ENCODE measurements at places on chromosomes 16 and 17.
A peak's percentile ranks its signal among the peaks of the same experiment; 100 is the strongest.

DNA sequence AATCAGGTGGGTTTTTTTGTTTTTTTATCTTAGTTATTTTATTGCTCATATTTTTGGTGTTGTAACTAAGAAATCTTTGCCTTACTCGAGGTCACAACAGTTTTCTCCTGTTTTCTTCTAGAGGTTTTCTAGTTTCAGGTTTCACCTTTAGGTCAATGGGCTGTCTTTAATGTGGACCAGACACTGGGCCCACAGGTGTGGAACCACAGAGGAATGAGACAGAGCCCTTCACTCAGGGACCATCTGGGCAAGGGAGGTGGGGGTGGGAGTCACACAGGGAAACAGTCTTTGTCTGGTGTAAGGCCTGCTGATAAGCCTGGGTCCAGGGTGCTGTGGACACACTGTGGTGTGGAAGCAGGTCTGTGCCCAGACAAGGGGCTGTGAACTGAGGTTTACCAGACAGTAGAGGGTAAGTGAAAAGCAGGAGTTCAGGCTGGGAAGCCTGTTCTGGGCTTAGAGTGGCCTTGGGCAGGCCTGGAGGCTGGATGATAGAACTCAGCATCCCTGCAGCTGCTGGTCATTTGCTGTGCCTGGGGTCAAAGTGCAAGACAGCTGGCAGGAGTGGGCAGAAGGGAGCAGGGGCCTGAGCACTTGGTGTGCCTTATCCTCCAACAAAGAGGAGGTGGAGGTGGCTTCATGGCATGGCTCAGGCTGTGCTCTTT lies 75.6 kb downstream of the SPECC1 start:
- DNase-seq: no peak

DNA sequence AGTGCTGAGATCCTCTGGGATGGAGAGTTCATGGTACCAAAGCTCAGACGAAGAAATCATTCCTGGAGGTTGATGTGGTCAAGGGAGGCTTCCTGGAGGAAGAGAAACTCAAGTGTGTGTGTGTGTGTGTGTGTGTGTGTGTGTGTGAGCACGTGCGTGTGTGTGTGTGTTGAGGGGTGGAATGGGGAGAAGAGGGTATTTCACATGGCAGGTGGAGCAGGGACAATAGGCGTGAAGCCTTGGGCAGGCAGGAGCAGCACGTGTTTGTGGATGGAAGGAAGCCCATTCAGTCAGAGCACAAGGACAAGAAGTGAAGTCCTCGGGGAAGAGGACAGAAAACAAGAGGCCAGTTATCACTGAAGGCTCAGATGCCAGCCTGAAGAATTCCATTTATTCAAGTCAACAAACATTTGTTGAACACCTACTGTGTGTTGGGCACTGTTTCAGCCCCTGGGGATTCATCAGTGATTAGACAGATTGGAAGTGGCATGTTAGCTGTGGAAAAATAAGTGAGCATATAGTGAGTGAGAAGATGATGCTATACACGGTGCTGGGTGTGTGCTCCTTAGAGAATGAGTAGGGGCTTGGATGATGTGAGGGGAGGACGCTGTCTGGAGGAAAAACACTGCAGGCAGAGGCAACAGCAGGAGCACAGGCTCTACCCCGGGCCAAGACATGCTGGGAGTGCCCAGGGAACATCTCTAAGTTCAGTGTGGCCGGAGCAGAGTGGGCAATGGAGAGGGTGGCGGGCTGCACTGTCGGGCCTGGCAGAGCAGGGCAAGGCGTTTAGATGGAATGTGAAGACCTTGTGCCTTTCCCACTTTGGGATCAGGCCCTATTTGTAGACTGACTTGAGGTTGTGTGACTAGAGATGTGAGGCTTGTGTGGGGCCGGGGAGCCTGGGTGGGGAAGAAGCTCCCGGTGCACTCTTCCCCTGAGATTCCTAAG lies 267.1 kb downstream of the CBLN1 start:
- DNase-seq: no peak

DNA sequence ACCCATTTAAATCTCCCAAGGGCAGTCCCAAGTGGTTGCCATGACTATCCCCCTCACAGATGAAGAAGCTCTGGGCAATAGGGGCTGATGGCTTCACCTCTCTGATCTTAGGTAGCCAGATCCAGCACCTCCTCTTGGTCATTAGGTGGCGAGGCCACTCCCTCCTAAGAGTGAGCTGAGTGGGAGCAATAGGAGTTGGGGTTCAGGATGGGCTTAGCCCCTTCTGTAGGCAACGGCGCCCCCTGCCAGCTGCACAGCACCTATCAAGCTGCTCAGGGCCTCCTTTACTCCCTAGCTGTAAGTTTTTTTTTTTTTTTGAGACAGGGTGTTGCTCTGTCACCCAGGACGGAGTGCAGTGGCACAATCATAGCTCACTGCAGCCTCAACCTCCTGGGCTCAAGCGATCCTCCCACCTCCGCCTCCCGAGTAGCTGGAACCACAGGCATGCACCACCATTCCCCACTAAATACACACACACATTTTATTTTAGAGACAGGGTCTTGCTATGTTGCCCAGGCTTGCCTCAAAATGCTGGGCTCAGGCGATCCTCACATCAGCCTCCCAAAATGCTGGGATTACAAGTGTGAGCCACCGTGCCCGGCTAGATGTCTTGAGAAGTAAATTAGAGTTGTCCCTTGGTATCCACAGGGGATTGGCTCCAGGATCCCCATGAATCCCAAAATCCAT lies 3.5 kb upstream of the RRAD start:
- no peak for DNase-seq

DNA sequence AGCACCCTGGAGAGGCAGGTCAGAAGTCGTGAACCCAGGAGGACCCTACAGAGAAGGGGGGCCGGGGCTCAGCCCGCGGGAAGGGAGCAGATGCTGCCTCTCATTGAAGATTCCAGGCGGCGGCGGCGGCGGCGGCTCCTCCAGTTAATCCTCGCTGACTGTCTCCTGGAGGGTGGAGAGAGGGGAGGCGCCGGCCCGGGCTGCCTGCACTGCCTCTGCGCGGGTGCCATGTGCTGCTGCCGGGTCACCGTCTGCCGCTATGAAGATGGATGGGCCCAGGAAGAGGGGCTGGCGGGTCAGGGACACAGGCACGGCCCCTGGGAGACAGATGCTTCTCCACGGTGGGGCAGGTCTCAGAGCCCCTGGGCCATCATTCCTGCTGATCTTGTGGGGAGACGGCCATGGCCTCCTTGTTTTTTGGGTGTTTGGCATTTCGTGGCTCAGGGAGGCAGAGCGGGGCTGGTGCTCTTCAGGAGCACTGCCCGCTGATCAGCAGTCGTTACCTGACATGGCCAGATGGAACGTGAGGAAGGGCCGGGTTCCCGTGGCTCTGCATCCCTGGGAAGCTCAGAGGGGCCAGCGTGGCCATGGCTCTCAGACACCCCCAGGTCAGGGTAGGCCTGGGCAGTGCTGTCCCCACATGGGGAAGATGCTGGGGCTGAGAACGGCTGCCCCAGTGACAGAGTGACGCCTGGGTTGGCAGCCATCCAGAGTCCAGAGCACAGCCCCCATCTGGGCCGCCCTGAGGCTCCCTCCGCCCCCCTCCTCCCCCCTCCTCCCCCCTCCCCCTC lies 36.1 kb downstream of the GINS2 start:
- peak; percentile 19 for DNase-seq

GRCh38 chr17:30921544-30922196 lies at the start of gene ADAP2:
Gene ADAP2 (plus strand): TSS chr17:30921945. CDS start chr17:30922015, 70 bp downstream.
- DNase-seq: no peak

GRCh38 chr17:7714721-7715594 lies 2.6 kb upstream of the DNAH2 start:
- no peak for DNase-seq

GRCh38 chr17:78621720-78622490 lies 44.7 kb upstream of the DNAH17 start:
- DNase-seq: no peak

DNA sequence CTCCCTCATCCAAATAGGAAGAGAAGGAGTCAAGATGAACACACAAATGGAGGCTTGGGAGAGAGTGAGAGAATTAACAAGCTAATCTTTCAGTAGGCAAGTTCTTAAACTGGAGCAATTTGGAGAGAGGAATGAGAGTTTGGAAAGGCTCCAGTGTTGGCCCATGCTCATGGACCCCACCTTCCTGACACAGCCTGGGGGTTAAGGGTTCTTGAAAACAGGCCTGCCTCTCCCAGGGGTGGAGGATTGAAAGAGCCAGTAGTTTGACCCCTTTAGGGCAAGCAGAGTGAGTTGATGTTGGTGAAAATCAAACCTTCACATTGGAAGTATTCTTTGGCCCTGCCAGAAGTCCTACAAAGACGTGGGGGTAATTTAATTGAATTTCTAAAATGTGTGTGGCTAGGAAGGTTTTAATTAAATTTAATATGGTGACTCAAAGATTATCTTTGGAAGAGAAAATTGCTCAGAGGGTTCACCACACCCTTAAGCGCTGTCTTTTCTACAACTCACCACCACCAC lies 5.8 kb downstream of the HOXB3 start:
- no peak for DNase-seq

DNA sequence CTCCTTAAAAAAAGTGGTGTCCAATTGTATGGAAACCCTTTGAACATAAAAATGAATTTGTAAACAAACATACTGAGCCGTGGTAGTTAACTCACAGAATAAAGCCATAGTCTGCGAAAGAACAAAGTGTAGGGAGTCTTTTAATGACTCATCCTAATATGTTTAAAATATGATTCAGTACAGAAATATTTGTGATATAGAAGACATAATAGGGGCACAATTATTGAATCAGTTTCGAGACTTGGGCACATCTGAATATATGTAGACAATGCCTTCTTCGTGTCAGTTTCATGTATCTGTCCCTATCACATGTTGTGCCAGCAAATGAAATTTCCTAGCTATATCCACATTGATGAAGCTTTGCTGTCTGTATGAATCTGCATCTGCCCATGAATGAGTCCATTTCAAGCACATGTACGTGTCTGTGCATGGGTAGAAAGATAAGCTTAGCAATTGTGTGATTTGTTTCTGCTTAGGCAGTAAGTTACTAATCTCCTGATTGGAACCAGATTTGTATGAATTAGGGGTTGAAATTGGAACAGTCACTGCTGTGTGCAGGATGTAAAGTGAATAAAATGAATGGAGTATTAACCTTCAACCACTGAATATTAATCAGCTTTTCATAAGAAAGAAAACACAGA lies 112.5 kb upstream of the SOX9 start:
- DNase-seq: no peak

- no peak for DNase-seq
Observed at GRCh38 chr17:44530896-44531418, 26.3 kb upstream of the FZD2 start.

- DNase-seq: no peak
Observed at GRCh38 chr16:50889276-50889675, 147.4 kb downstream of the CYLD start.

DNA sequence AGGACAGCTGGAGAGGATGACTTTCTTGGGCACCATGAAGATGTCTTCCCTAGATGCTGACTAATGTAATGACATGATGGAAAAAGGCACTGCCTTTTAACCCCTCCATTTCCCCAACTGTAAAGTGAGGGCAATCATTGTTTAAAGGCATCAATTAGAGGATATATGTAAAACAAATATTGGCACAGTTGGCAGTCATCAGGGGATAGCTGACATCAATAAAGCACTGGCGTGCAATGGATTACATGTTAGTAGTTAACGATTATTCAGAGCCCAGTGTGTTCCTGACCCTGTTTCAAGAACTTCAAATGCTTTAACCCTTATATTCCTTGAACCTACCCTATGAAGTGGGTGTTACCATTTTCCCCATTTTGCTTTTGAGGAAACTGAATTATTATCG lies 100.7 kb downstream of the TMEM114 start:
- no peak for DNase-seq

DNA sequence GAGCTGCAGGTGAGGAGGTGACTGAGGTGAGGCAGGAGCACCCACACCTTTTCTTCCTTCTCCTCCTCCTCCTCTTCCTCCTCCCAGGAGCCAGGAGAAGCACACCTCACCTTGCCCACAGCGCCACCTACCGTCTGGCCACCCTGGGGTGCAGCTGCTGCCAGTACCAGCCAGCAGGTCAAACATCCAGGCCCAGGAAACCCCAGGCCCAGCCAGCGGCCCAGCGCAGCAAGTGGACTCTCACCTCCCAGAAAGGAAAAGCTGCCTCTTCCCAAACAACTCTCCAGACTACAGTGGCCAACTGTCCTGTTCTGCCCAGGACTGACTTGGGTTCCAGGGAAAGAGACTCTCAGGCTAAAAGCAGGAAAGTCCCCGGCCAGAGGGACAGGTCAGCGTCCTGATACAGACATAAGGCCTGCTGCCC lies 22.7 kb downstream of the PEMT start:
- DNase-seq: peak; percentile 40

- DNase-seq: no peak
Observed at GRCh38 chr17:36204724-36205500, 6.0 kb upstream of the CCL4L2 start.

- DNase-seq: no peak
Observed at GRCh38 chr17:49815761-49816281, 27.3 kb downstream of the KAT7 start.

- DNase-seq: no peak
Observed at GRCh38 chr17:54736573-54736972, 164.1 kb upstream of the TOM1L1 start.
